ENCODE measurements at places on chromosomes 5 and 9.
A peak's percentile ranks its signal among the peaks of the same experiment; 100 is the strongest.

DNA sequence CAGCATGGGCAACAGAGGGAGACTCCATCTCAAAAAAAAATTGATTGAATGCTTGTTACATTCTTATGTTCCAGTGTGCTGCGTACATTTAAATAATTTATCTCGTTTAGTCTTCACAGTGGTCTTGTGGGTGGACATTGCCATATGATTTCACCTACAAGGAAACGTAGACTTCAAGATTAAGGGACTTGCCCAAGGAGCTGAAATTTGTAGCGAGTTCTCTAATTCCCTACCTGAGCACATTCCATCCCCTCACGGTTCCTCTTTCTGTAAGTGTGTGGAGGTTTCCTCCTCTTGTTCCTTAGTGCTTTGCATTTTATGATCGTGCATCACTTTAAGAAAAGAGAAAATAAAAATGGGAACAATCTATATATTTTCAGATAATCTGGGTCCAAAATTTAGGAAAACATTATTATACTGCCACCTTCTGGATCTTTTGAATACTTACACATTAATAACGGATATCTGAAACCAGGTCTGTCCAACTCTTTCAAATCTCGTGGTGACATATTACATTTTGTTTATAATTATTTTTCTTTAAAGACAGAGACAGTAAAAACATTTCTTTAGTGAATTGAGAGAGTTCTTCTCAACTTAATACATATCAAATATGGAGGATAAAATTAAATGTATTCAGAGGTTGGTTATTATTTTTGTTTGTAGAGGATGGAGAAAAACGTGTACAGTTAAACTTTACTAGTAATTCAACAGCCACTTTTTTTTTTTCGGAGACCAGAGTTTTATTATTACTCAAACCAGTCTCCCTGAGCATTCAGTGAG is 29.9 kb upstream of the C7 start:
- DNase-seq = peak; percentile 20

DNA sequence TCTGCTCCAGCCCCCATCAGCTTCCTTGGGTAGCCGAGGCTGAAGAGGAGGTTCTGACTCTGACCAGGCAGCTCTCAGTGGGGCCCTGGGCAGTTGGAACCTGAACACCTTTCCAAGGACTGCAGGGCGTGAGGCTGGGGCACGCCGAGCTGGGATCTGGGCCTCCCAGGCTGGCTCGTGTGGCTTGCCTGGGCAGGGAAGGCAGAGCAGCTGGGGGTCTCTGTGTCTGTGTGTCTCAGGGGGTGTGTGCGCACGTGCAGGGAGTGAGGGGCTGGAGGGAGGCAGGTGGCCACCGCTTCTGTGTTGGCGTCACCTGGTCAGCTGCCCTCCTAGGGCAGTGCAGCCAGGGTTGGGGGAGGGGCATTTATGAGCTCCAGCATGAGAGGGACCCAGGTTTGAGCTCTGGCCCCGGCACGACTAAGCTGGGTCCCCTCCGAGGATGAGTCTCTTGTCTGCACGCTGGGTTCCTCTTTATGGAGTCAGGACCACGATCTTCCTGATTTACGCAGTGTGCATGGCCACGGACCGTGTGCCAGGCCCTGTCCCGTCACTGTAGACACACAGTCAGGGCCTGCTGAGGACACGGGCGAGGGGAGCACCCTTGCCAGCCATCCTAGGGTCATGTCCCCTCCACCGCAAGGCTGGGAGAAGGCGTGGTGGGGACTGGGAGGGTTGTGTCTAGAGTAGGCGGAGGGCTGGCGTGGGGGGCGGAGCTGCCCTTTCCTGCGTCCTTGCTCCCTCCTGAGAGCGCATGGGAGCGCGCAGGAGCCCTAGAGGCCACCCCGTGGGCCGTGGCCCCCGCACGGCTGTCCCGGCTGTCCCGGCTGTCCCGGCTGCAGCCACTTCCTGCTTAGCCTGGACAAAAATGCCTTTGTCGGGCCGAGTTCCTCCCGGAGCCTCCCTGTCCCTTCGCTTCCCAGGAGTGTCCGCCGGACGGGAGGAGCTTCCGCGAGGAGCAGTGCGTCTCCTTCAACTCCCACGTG is 4.6 kb downstream of the ADAMTSL2 start:
- no peak for DNase-seq

GRCh38 chr9:124631326-124631725 is 124.1 kb upstream of the NR5A1 start:
- no peak for DNase-seq

DNA sequence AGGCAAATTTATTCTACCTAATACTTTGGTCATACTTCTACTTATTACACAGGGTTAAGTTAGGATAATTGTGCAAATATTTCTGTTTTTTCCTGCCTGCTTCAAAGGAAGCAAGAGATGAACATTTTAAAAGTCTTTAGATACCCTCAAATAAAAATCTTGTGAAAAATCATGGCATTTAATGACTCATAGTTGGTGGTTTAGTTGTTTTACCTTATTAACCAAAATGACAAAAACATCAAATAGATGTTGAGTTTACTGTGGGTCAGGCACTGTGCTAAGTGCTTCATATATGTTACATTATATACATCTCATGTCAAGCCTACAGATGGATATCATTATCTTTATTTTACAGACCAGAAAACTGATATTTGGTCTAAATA is 54.4 kb downstream of the ZNF474 start:
- no peak for DNase-seq

DNA sequence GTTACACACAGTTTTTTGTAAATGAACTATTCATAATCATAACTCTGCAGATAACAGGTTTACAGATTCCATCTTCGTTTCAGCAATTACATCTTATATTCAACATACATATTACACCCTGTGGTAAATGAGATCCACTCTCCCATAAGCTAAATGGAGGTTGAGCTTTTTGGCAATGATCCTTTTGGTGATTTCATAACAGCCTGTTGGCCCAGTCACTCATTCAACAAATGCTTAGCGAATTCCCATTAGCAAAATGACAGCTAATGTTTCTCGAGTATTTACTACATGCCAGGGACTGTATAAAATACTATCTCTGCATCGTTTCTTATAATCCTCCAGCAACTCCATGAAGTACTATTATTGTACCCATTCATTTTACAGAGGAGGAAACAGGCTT is 25.4 kb upstream of the AGXT2 start:
- DNase-seq = no peak

DNA sequence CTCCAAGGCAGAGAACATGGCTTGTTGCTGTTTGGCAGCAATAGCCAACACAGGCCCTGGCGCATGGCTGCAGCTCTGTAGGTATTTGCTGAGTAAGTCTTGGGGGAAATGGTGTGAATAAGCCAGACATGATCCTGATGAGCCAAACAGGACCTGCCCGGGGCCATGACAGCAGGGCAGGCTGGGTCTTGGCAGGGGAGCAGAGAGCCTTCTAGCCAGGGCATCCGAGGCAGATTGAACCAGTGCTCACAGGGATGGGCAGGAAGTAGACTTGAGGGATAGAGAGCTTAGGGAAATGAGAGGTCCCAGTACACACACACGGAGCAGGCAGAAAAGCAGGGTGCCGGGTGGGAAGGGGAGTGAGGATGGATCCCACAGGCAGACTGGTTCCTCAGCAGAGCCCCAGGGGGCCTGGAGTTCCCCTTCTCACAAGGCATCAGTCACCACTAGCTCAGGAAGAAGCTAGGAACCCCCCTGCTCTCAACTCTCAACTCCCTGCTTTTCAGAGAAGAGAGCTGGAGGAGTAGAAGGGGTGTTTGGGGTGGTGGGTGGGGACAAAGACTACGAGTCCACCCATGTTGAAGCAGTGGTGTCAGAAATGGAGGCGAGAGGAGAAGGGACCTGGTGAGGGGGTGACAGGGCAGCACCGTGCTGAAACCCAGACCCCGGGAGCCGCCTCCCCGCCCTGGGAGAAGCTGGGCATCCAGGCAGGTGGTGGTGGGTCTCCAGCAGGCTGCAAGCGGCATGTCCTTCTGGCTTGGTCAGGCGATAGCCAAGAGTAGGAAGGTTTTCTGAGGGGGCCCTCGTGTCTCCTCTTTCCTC is 111.1 kb downstream of the RGS3 start:
- peak; percentile 33 for DNase-seq

GRCh38 chr5:14729448-14730385 is 65.2 kb downstream of the OTULIN start:
- no peak for DNase-seq

- DNase-seq = peak; percentile 87
Observed at GRCh38 chr5:154467655-154468354, 10.2 kb downstream of the HAND1 start.

GRCh38 chr5:135027697-135028615 is 6.1 kb downstream of the PITX1 start:
- no peak for DNase-seq

DNA sequence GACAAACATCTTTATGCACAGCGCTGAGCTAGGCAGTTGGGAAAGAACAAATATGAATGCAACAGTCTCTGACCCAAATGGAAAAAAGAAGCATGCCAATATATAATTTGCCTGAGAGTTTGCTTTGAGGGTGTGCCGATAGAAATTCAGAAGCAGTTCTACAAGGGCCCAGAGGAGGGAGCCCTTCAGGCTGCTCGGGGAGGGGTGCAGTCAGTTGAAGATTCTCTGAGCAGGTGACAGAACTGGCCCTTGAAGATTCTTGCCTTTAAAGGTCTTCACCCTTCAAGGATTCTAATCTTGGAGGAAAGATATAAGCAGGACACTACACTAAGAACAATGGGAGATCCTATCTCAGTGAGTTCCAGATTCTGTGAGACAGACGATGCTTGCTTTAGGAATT is 3.7 kb upstream of the PAPPA start:
- peak; percentile 23 for DNase-seq

DNA sequence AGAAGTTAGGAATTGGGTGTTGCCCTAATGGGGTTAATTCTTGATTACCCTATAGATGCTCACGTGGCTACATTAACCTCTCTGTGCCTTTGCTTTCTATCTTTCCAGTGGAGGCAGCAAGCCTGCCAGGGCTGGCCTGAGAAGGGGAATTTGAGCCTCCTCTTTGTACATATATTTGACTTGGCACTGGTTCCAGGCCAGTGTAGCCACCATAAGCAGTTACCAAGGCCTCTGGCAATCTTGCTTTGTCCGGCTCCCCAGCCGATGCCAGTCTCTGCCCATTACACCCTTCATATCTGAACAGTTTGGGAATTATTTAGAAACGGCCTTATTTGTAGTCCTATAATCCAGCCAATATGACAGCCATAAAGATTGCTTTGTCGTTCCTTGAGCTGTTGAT is 58.6 kb upstream of the PPARGC1B start:
- no peak for DNase-seq

GRCh38 chr5:2797981-2798380 is 46.5 kb upstream of the IRX2 start:
- no peak for DNase-seq

- DNase-seq = no peak
Observed at GRCh38 chr9:98521141-98521540, 187.6 kb downstream of the GABBR2 start.

DNA sequence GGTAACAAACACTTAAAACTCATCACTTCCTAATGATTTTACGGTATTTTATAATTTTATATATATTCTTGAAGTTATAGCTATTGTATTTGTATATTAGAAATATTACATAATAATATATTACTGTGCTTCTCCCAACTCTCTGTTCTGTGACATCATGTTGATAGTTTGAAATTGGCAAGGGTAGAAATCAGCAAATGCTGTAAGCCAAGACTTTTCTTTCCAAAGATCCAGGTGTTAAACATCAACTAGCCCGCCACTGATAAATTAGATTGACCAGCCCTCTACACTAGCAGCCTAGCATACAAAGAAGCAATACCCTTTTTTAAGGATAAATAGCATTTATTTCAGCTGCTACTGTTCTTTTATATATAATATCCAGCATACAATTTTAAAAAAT is 122.9 kb downstream of the PRELID2 start:
- DNase-seq = no peak

- DNase-seq = no peak
Observed at GRCh38 chr5:2291146-2291840, 408.6 kb upstream of the IRX4 start.

GRCh38 chr5:135013947-135014570 is 20.0 kb downstream of the PITX1 start:
- no peak for DNase-seq
